ENCODE measurements at places on chromosomes 6 and 20.

GRCh38 chr6:129321303-129321702 lies 388.7 kb downstream of the ARHGAP18 start:
- no peak for DNase-seq

DNA sequence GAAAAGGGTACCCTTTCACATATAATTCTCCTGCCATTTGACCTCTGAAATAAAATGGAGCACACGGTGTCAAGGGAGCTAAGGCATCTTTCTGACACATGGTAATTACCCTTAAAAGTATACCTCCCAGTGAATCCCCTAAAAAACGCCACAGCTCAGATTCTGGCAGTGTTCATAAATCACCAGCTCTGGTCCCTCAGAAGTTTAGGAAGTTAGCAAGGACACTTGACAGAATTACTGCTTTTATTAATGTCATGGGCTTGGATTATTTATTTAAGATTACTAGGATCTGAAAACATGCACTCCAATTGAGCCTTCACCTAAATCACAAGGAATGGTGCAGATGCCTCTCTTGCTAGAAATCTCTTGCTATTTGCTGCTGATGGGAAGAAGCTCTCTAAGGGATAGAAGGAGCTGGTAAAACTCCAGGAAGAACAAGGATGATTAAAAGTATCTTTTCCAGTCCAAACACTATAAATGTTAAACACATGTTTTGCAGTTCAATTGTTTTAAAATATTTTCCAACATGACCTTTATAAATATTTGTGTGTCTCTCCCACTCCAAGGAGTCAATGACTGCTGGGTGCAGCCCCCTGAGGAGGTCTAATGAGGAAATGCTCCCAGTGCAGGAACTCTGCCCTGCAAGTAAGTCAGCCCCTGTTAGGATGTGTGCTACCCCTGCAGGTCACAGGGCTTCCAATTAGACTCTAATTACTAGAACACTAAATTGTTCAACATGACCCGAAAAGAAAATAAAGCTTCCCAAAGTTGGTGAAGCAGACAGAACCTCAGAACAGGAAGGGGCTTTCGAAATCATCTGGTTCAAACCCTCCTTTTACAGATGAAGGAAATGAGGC lies 230.3 kb downstream of the TFAP2A start:
- DNase-seq, result no peak

DNA sequence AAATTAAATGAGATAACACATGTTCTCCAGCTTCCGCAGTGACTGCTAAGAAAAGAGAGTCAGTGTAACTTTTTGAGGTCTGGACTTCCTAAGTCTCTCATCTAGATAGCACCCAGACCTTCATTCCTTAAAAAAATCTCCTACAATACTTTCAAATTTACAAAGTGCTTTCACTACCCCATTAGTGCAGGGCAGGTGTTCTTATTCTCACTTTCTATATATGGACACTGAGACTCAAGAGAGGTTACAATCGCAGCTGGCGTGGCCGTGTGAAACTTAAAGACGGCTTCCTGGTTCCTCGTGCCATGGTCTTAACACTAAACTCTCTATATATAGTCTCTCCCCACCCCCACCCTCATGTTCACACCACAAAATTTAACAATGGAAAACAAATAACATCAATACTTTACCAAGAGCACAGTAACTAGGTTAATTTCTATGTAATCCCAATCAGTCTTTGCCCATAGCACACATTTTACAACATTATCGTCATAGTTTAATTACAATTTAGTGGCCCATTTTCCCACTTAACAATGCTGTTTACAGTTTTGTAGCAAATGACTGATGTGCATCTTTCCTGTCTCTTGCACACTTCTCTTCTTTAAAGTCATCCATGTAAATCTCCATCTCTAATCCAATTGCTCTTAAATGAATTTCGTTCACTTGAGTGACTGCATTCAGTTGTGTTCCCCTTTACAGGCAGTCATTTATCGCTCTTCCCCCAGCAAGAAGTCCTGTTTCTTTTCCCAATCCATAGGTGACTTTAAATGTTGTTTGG lies 78.8 kb upstream of the ARID1B start:
- DNase-seq, result no peak

- DNase-seq, result no peak
Measured at GRCh38 chr6:163841326-163841725, 426.8 kb downstream of the QKI start.

GRCh38 chr20:54015496-54015895 lies 54.9 kb downstream of the BCAS1 start:
- no peak for DNase-seq

- no peak for DNase-seq
Measured at GRCh38 chr6:42428326-42429041, 23.2 kb downstream of the TRERF1 start.

DNA sequence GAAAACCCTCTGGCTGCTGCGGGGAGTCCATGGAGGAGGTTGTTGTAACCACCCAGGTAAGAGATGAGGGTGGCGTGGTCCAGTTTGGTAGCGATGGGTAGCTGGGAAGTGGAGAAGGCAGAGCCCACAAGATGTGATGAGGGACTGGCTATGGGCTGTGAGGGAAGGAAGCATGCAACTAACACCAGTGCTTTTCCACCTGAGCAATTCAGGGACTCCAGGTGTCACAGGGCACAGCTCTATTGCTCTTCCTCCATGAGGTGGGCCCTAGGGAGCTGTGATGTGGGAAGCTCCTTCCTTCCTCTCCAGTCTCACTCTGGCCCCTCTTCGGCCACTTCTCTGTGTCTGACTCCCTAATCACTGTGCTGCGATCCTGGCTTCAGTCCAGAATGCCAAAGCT lies 32.4 kb upstream of the TGM6 start:
- no peak for DNase-seq

DNA sequence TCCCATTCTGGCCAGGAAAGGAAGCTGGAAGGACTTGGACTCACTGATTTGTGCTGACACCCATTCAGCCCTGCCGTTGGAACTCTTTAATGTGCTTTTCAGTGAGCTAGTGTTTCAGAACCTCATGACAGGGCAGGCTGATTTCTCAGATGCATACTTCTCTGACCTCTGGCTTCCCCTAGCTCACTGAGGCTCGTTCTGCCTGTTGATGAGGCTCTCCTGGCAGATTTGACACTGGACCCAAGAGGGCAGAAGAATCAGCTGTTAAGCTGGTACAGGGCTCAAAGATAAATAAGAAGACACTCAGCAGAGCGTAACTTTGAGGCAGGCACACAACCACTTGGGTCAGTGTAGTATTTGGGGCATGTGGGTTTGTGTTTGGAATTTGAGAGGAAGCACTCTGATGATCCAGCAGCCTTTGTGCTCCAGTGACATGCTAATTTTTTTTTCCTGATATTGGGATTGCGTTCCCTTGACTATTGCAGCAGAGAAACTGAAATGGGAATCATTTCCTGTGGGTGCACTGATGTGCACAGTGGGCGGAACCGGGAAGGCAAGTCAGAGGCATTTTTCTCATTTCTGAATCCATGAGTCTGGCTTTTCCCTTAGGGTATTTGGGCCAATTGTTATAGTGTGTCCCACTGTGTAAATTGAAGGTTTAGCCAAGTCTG lies 80.2 kb downstream of the CARMIL1 start:
- no peak for DNase-seq

- no peak for DNase-seq
Measured at GRCh38 chr6:90127595-90127994, 169.0 kb downstream of the BACH2 start.

GRCh38 chr6:8914700-8915099 lies 479.4 kb upstream of the SLC35B3 start:
- DNase-seq, result no peak

DNA sequence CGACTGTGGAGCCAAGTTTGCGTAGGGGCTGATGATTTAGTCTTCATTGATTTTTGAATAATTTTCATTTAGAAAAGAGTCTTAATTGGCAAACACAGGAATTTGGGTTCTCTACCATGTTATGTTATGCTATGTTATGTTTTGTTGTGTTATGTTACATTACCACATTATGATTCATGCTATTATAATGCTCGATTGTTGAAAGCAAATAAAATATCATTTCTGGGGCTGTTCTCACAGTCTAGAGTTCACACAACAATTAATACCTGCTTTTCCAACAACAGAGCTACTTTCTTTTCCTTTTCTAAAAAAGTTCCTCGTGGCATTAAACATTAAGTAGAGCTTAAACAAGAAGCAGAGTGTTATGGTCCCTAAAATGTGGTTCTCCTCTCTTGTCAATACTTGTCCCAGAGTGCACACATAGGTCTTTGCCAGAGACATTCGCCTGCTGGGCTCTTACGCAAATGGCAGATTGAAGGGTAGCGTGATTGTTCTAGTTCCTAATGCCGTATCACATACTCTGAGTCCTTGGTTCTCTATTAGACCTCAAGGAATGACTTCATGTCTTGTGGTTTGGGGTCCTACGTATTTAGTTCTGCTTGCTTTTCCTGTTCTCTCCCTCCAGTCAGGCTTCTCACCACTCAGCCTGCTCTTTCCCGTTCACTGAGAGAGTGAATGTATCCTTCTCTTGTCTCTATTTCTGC lies 370.3 kb downstream of the CD109 start:
- no peak for DNase-seq

DNA sequence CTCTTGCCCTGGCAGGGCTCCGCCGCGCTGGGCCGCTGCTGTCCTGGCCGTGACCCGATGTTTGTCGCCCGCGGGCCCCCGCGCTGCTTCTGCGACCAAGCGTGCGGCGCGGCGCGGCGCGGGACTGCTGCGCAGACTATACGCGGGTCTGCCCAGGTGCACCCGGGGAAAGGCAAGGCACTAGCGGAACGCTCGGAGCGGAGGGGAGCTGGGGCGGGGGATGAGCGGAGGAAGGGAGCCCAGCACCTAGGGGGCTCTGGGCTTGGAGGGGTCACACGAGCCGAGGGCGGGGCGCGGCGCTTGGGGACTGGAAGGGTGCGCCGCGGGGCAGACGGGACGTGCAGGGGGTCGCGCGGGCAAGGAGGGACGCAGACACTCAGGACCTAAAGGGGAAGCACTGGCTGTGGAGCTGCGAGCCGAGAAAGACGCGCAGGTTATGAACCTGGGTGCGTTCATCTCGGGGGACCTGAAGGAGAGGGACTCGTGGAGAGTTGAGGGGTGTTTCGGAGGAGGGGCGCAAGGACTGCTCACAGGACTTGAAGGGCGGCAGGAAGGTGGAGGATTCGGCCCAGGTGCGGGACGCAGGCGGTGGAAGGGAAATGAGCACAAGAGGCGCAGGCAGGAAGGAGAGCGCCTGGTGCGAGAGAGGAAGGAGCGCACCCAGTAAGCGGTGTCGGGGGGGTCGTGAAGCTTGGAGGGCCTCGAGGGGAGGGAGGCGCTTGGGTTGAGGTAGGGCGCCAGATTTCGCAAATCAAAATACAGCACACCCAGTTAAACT lies 40.8 kb upstream of the ZNFX1 start:
- no peak for DNase-seq

GRCh38 chr6:152952866-152953509 lies 29.9 kb downstream of the FBXO5 start:
- DNase-seq, result no peak

GRCh38 chr6:155079985-155080452 lies 84.9 kb downstream of the TIAM2 start:
- DNase-seq, result no peak

DNA sequence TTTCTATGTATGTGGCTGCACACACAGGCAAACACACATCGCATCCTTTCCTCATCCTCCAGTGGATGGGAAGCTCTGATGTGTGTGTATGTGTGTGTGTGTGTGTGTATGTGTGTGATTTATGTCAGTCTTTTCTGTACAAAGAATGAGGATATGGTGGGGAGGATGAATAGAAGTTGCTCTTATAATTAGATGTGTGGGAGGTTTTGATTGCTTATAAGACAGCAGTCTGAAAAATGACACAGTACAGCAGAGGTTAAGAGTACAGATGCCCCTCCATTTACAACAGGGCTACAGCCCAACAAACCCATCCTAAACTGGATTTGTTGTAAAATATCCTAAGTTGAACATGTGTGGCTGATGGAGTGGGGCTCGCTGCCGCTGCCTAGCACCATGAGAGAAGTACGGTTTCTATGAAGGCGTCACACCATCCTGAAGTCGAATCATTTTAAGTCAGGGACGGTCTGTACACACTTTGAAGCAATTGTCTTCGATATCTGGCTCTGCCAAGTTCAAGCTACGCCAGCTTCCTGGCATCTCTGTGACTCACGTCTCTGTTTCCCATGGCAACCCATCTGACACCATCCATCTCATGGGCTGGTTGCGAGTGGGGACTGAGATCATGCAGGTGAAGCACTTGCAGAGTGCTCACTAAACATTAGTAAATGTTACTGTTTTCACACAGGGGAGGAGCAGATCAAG lies 252.6 kb downstream of the MYLK4 start:
- DNase-seq, result no peak

DNA sequence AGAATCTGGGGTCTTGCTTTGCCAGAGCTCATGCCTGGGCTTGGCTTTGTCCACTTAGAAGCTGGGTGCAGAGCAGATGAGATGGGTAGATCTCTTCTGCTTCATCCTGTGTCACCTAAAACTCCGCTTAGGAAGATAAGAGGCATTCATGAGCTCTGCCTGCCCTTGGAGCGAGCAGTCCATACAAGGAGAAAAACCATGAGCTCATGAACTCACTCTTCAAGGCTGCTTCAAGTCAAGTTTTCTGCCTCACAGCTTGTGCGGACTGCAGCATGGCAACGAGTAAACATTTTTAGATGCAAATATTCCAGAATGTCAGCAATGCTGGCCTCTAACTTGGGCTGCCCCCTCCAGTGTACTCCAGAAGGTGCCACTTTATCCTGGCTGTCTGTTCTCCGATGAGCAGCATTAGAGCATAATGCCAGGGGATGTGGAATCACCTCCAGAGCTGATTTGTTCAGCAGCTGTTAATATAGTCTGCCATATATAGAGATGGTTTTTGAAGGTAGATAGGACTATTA lies 10.7 kb upstream of the UQCC2 start:
- no peak for DNase-seq

- no peak for DNase-seq
Measured at GRCh38 chr20:50050660-50051308, 62.2 kb downstream of the UBE2V1 start.

DNA sequence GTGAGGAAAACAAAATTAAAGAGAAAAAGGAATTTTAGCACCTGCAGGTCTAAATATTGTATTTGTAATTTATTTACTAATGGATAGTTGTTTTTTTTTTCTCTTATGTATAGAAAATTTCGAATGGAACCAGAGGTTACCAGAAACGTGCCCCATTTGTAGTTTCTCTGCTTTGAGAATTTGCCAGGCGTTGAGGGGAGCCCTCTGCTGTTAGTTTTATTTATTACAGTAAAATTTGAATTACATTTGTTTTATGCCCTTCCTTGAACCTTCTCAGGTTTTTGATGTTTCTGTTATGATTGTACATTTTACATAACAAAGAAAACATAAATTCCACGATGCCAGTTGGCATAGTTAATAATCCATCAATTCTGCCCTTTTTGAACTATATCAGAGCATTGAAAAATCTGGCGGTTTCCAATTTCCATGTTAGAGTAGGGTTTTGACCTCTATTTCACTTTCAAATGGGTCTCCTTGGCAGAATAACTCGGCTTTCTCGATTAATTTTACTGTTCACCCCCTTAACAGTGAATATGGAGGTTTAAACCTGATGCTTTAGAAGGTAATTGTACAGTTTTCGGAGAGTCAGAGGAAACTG lies 35.1 kb upstream of the RFPL4B start:
- no peak for DNase-seq

- no peak for DNase-seq
Measured at GRCh38 chr6:42239736-42240375, 22.2 kb upstream of the MRPS10 start.
